Activated CD8-positive, alpha-beta memory T cell treated with anti-CD3 and anti-CD28 coated beads for 1 hour (primary cell): ENCODE measurements at places on chromosomes 1 and 21.

- DNase-seq = no peak
Measured at GRCh38 chr21:43333298-43334062, 93.5 kb downstream of the SIK1 start.

DNA sequence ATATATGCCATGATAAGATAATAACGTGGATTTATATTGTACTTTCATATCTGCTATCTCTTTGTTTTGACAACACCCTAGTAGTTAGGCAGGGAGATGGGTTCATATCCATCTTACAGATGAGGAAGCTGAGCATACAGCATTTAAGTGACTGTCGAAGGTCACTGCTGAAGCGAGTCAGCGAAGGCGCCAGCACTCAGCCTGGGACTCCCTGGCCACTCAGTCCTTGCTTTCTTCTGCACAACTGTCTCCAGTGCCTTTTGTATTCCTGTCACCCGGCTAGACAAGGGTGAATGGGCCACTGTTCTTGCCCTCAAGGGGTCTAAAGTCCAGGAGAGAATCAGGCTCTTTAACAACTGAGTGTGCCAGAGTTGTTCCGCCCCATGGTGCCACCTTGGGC is 3.1 kb downstream of the ARHGEF10L start:
- no peak for DNase-seq

DNA sequence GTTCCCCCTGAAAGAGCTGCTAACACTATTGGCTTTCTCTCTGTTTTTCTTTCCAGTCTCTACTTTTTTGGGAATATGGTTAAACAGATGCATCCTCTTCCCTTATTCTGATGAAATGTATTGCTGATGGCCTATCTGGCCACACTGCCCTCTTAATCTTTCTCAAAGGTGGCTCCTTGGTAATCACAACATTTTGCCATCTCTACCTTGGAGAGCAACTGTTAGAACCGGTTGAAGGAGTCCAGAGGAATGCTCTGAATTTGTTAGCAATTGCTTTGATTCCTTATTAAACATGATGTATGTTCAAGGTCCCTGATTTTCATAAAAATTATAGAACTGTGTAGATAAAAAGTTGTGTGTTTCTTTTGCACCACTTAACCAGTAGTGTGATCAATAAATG is 50.1 kb upstream of the ARID1A start:
- DNase-seq = no peak

GRCh38 chr1:17696417-17697301 is 58.5 kb upstream of the ACTL8 start:
- DNase-seq = no peak

DNA sequence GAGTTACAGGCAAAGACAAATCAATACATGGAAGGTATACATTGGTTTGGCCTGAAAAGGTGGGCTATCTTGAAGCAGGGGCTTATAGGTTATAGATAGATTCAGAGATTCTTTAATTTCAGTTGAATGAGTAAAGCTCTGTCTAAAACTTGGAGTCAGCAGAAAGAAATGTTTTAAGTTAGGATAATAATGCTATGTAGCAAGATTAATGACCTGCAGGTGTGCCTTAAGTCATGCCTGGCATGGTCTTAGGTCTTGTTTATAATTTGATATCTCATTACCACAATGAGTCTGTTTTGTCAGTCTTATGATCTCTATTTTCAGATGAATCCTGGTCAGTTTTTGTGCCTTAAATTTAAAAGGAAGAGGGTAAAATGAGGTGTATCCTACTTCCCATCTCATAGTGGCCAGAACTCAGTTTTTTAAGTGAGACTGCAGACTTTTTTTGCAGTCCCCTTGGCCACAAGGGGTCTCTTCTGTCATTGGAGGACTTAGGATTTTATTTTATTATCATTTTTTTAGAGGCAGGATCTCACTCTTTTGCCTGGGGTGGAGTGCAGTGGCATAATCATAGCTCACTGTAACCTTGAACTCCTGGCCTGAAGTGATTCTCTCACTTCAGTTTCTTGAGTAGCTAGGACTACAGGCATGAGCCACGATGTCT is 21.3 kb upstream of the PGBD2 start:
- DNase-seq = no peak

GRCh38 chr1:77940921-77941570 is 37.8 kb downstream of the FUBP1 start:
- no peak for DNase-seq

- DNase-seq = no peak
Measured at GRCh38 chr1:46152016-46152415, 19.6 kb upstream of the PIK3R3 start.

- no peak for DNase-seq
Measured at GRCh38 chr1:42815941-42816584, 859 bp upstream of the ERMAP start.

GRCh38 chr1:48916130-48917069 is 139.7 kb upstream of the BEND5 start:
- no peak for DNase-seq

GRCh38 chr1:21705303-21705980 is 36.3 kb upstream of the RAP1GAP start:
- DNase-seq = no peak

DNA sequence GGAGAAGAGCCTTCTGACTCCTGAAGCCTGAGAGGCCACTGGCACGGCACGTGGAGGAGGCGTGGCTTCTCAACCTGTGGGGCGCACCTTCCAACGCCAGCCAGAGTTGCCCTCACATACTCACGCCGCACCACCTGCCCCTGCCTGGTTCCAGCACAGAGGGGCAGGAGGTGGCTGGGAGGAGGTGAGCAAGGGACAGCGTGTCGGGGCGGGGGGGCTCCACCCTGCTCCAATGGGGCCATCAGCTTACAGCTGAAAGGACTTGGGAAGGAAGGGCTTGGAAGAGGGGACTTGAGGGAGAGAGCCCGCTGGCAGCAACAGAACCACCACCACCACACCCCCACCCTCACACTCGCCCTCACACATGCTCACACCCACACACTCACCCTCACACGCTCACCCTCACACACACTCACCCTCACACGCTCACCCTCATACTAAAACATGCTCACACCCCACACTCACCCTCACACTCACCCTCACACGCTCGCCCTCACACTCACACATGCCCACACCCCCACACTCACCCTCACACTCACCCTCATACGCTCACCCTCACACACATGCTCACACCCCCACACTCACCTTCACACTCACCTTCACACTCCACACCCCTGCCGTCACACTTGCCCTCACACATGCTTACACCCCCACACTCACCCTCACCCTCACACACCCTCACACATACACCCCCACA is 41.6 kb upstream of the EDN2 start:
- DNase-seq = no peak

DNA sequence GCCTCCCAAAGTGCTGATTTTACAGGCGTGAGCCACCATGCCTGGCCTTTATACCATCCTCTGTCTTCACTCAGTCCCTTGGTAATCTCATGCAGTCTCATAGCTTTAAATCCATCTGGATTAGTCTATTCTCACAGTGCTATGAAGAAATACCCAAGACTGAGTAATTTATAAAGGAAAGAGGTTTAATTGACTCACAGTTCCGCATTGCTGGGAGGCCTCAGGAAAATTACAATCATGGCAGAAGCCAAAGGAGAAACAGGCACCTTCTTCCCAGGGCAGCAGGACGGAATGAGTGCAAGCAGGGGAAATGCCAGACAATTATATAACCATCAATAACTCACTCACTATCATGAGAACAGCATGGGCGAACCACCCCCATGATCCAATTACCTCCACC is 49.1 kb upstream of the CPLANE2 start:
- no peak for DNase-seq

GRCh38 chr1:182656842-182657397 is 27.5 kb downstream of the RGS8 start:
- DNase-seq = no peak

GRCh38 chr1:245051349-245052221 is 103.2 kb upstream of the KIF26B start:
- DNase-seq = no peak

- no peak for DNase-seq
Measured at GRCh38 chr1:44632598-44632997, 41.7 kb downstream of the TMEM53 start.

- DNase-seq = no peak
Measured at GRCh38 chr1:157114183-157115121, 14.8 kb upstream of the ETV3L start.

- no peak for DNase-seq
Measured at GRCh38 chr1:28236656-28237322, 865 bp downstream of the ATP5IF1 start.

- no peak for DNase-seq
Measured at GRCh38 chr1:33151116-33151515, 30.7 kb downstream of the TRIM62 start.

DNA sequence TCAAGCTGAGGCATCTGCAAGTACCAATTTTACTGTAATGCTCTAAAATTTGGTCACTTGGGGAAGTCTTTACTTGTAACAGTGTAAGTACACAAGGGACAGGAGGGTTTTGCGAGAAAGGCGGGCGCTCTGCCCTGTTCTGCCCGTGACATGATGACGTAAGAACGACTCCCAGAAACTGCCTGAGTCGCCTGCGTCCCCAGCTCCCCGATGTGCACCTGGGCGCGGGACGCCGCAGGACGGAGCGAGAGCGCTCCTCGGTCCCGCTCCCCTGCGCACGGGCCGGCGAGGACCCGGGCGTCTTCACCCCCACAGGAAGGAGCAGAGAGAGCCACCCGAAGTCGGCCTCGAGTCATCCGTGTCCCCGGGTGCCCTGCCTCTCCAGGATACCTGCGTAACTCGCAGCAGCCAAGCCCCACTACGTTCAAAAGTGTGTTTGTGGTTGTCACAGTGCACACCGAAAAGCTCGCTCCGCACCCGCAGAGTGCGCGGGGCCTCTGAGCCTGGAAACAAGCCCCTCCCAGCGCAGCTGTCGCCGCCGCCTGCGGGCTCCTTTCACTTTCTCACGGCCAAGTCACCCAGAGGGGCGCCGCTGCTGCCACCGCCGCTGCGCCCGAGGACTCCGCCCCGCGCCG is 3.3 kb upstream of the ZBTB18 start:
- DNase-seq = no peak

DNA sequence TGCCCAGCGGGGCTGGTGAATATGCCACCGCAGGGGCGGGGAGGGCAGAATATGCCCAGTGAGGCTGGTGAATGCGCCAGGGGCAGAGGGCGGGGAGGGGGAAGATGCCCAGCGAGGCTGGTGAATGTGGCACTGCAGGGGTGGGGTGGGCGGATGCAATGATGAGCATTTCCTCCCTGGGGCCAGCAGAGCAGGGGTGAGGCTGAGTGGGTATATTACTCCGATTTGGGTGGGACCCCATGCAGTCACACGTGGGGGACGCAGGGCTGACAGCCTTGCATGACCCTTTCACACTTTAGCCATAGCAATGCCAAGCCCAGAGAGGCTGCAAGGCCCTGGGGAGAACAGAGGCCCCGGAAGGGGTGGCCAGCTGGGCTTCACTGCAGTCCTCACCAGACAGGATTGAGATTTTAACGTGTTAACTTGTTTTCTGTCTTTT is 9.3 kb upstream of the SLX9 start:
- no peak for DNase-seq

DNA sequence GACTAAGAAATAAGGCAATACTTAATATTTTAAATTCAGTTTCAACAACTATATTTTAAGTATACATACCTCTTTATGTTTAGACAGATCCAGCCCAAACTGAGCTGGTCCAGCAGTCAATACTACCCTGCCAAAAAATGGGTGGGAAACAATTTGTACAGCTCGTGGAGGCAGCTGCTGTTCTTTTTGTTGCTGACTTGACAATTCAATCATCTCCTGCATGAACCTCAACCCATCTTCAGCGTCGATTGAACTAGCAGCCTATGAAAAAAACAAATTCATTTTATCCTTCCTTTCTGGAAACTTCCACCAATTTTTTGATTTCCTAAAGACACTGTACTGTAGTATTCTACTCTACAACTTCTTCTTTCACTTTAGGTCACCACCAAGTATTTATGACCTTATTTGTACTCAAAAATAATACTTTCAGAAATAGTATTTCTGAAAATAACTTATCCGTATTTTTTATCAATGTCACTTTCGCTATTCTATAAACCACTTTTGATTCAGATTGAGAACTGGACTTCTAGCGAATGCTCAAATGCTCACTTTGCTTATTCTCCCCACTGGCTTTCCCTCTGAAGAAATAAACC is 46.5 kb downstream of the EDEM3 start:
- no peak for DNase-seq

GRCh38 chr1:153922076-153922971 is 448 bp downstream of the GATAD2B start:
- no peak for DNase-seq

GRCh38 chr1:222096883-222097282 is 355.0 kb upstream of the DUSP10 start:
- DNase-seq = no peak

- DNase-seq = no peak
Measured at GRCh38 chr1:214241060-214241459, 39.9 kb upstream of the SMYD2 start.

DNA sequence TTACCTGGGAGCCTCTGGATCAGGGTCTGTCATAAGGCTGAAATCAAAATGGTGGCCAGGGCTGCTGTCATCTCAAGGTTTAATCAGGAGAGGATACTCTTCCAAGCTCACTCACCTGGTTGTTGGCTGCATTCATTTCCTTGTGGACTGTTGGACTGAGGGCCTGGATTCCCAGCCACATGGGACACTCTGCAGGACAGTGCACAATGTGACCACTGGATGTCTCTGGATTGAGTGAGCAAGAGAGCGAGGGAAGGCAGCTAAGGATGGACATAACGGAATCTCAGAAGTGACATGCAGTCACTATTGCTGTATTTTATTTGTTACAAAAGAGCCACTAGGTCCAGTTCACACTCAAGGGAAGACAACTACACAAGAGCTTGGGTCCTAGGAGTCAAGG is 229.1 kb downstream of the S1PR1 start:
- no peak for DNase-seq

GRCh38 chr1:81978945-81979344 is 178.2 kb downstream of the ADGRL2 start:
- no peak for DNase-seq

GRCh38 chr1:101247404-101248287 is 10.8 kb downstream of the S1PR1 start:
- no peak for DNase-seq

GRCh38 chr1:119285482-119285881 is 83.1 kb upstream of the HAO2 start:
- DNase-seq = no peak

GRCh38 chr1:76068953-76069561 is 5.5 kb upstream of the ST6GALNAC3 start:
- DNase-seq = no peak

- no peak for DNase-seq
Measured at GRCh38 chr1:29436181-29436785, 200.0 kb downstream of the PTPRU start.

DNA sequence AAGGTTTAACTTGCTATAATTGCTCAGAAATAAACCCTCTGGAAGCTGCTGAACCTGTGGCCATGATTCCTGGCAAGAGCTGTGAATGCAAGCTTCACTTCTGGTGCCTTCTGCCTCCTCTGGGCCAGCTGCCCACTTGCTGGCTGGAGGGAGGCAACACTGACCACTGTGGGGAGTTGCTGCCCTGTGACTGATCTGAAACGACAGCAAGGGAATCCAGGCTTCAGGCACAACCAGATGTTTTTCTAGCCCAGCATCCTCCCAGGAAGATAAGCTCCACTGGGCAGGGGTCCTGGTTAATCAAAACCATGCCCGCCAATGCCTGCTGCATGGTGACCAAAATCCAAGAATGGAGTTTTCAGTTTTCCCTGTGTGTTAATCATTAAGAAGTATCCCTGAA is 180.0 kb upstream of the HMGB4 start:
- no peak for DNase-seq
